ENCODE measurements at places on chromosomes 5 and 9. TPM values are rescaled to one million over a fixed set of nuclear protein-coding genes. Genes with fewer than 3 reads are reported as not detected.

The SGCD gene
- total RNA-seq = 2.6 TPM

- H3K27ac ChIP-seq = no peak overlapping the region
- no peaks in the 10 kb centered on the region for H3K27me3 ChIP-seq
- DNase-seq = no peak
- H3K36me3 ChIP-seq = no peaks in the 10 kb centered on the region
- H3K4me1 ChIP-seq = peaks cover 25% of the 10 kb centered on the region
- no peak overlapping the region for H3K4me3 ChIP-seq
Observed at GRCh38 chr9:88390371-88390990, 2.2 kb downstream of the SPIN1 start.

The ANKRD34B gene
- not detected for total RNA-seq

DNA sequence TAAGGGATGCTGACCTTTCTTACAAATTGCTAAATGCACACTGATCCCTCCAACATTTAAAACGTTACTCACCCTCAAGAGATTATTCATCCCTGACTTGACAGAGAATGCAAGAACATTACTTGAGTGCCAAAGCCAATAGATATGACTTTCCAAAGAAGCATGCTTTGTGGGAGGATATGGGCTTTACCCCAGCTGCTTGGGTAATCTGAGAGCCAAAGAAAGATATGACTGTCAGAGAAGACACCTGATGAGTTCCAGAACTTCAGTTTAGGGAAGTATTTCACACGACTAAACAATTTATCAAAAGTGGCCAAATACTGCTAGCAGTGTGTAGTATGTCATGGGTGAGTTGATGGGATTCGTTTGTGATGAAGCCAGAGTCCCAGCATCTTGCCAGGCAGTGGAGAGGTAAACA lies 7.4 kb upstream of the SPDL1 start:
- H3K4me3 ChIP-seq = no peak overlapping the region
- H3K36me3 ChIP-seq = no peaks in the 10 kb centered on the region
- no peak overlapping the region for H3K27ac ChIP-seq
- H3K27me3 ChIP-seq = no peaks in the 10 kb centered on the region
- no peak for DNase-seq
- H3K4me1 ChIP-seq = peaks cover 11% of the 10 kb centered on the region

- no peaks in the 10 kb centered on the region for H3K4me1 ChIP-seq
- H3K27me3 ChIP-seq = no peaks in the 10 kb centered on the region
- no peak overlapping the region for H3K4me3 ChIP-seq
Observed at GRCh38 chr5:141422742-141423291, 2.0 kb downstream of the PCDHGA11 start.

The IFNB1 gene
- total RNA-seq = not detected

DNA sequence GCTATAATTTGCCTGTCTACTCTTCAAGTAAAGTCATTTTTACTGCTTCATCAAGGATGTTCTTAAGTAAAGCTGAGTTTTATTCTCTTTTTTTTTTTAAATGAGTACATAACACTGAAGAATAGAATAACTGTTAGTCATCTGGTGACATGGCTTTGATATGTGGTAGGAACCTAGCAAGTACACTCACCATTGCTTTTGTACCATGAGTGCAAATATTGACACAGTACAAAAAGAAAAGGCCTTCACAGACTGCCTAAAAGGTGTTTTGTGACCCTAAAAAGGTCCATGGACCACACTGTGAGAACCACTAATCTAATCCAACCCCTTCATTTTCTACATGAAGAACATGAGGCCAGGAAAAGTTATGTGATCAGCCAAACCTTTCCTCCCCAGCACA lies 55.0 kb downstream of the ECPAS start:
- no peak for DNase-seq
- peaks cover 8% of the 10 kb centered on the region for H3K4me1 ChIP-seq
- no peaks in the 10 kb centered on the region for H3K27me3 ChIP-seq
- no peak overlapping the region for H3K4me3 ChIP-seq
- no peaks in the 10 kb centered on the region for H3K36me3 ChIP-seq

DNA sequence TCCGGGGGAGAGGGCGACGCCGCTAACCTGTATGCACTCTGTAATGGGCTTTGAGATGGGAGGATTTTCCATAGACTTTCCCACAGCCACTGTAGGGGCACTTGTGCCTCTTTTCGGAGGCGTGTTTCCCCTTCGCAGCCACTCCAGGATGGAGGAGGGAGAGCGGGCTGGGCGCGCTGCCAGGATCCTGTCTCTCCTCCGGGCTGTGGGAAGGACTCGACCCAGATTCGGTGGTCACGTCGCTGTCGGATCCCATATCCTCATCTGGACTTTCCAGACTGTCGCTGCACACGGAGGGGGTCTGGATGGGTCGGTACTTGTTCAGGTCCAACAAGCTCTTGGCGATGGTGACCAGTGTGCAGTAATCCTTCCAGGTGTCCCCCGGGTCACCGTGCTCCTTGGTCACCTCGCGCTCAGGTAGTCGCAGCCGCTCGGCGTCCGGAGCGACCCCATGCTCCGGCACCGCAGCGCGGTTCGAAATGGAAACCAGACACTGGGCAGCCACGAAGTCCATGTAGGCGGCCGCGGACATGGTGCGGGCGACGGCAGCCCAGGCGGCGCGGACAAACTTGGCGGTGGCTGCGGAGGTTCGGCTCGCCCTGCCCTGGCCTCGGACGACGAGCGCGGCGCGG lies 1.5 kb downstream of the KLF9 start:
- H3K4me1 ChIP-seq = peaks cover 53% of the 10 kb centered on the region
- DNase-seq = peak; percentile 91
- H3K4me3 ChIP-seq = peak overlapping the region; percentile 74
- H3K27me3 ChIP-seq = no peaks in the 10 kb centered on the region

The RORB gene
- 0.78 TPM for total RNA-seq

- no peaks in the 10 kb centered on the region for H3K4me1 ChIP-seq
- H3K27ac ChIP-seq = no peak overlapping the region
- H3K4me3 ChIP-seq = no peak overlapping the region
- no peak for DNase-seq
Observed at GRCh38 chr9:121778252-121779225, 127.1 kb downstream of the DAB2IP start.

- H3K27me3 ChIP-seq = no peaks in the 10 kb centered on the region
- peak overlapping the region; percentile 43 for H3K27ac ChIP-seq
- peak overlapping the region; percentile 91 for H3K4me3 ChIP-seq
- peaks cover 35% of the 10 kb centered on the region for H3K4me1 ChIP-seq
- peak; percentile 58 for DNase-seq
Observed at GRCh38 chr5:61333321-61333953, 1.4 kb downstream of the ZSWIM6 start.

The DDX4 gene
- total RNA-seq = not detected

DNA sequence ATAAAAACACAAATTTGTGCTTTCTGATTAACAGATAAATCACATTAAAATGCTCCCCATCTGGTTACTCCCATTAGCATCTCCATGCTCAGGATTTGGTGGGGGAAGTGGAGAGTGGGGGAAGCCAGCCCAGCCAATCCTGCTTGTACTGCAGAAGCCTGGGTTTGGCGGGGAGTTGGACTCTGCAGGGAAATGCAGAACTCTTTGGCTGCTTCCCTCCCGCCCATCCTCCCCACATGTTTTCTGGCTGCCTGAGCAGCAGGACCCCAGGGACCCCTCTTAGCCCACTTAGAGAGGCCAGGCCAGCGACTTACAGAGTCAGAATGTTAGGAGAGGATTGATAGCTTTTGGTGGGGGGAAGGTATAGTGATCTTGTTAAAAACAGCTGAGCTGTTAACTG lies 59.5 kb upstream of the FOXI1 start:
- no peaks in the 10 kb centered on the region for H3K4me1 ChIP-seq
- no peaks in the 10 kb centered on the region for H3K27me3 ChIP-seq
- no peak overlapping the region for H3K27ac ChIP-seq
- no peaks in the 10 kb centered on the region for H3K36me3 ChIP-seq
- no peak for DNase-seq

The TNC gene
- 1.6 TPM for total RNA-seq

The PCDHA10 gene
- total RNA-seq = 6.6 TPM

- no peak for DNase-seq
- peak overlapping the region; percentile 99 for H3K27ac ChIP-seq
- no peak overlapping the region for H3K4me3 ChIP-seq
Observed at GRCh38 chr5:172897481-172898217, 61.6 kb upstream of the RPL26L1 start.

- no peak overlapping the region for H3K27ac ChIP-seq
- no peaks in the 10 kb centered on the region for H3K36me3 ChIP-seq
- H3K4me1 ChIP-seq = no peaks in the 10 kb centered on the region
Observed at GRCh38 chr5:10977011-10977410, 216.0 kb upstream of the DAP start.

DNA sequence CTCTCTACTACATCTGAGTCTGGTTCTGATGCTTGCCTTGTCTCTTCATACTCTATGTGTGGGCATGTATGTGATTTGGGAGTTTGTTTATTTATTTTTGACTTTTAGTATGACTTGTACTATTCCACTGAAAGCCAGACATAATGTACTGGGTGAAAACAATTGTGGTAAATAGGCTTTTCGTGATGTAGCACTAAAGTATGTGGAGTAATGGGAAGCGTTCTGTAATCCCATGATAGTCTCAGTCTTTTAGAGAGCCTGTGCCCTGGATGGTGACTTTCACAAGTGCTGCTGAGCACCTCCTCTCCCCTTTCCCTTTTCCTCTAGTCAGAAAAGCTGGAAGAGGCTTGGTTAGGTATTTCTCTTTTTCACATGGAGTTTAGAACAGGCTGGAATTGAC lies 85.8 kb upstream of the S1PR3 start:
- no peak overlapping the region for H3K27ac ChIP-seq
- no peaks in the 10 kb centered on the region for H3K4me1 ChIP-seq
- no peak overlapping the region for H3K4me3 ChIP-seq
- DNase-seq = no peak
- no peaks in the 10 kb centered on the region for H3K36me3 ChIP-seq

DNA sequence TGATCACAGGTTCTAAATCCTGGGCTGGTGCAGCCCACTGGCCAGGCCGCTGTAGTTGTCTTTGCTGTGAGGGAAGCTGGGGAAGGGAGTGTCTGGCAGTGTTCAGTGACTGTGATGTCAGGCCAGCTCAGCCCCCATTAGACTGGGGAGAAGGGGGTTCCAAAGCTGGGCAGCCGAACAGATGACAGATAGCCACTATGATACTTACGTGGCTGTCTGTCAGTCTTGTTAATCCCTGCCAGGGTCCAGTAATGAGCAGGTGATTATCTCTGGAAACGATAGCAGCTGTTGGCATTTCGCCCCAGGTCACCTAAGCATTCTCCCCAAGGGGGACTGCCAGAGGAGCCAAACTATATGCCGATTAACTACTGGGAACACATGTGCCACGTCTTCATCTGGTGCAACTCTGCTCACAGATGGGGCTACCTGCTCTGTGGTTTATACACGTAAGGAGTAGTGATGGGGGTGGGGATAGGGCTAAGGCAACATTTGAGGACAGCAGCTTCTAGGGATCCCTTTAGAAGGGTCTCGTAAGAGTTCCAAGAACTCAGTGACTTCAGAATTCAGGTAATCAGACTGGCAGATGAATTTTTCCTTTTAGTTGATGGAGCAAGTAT lies 396.3 kb downstream of the KDM4C start:
- H3K4me1 ChIP-seq = peaks cover 18% of the 10 kb centered on the region
- H3K27ac ChIP-seq = no peak overlapping the region
- DNase-seq = no peak
- H3K36me3 ChIP-seq = no peaks in the 10 kb centered on the region

GRCh38 chr5:80554646-80555045 lies 15.4 kb downstream of the ANKRD34B start:
- H3K27me3 ChIP-seq = no peaks in the 10 kb centered on the region
- DNase-seq = no peak
- no peak overlapping the region for H3K4me3 ChIP-seq
- H3K27ac ChIP-seq = no peak overlapping the region
- no peaks in the 10 kb centered on the region for H3K4me1 ChIP-seq
- no peaks in the 10 kb centered on the region for H3K36me3 ChIP-seq

GRCh38 chr9:87039809-87040392 lies 92.6 kb upstream of the GAS1 start:
- H3K4me3 ChIP-seq = no peak overlapping the region
- no peak overlapping the region for H3K27ac ChIP-seq
- no peaks in the 10 kb centered on the region for H3K27me3 ChIP-seq
- DNase-seq = no peak
- no peaks in the 10 kb centered on the region for H3K36me3 ChIP-seq

The AFAP1L1 gene
- 5.9 TPM for total RNA-seq

- H3K27ac ChIP-seq = no peak overlapping the region
- no peak overlapping the region for H3K4me3 ChIP-seq
- no peak for DNase-seq
- no peaks in the 10 kb centered on the region for H3K4me1 ChIP-seq
- no peaks in the 10 kb centered on the region for H3K36me3 ChIP-seq
Observed at GRCh38 chr5:8340739-8341344, 471.9 kb downstream of the MTRR start.

The TXNDC8 gene
- not detected for total RNA-seq

The RNF208 gene
- 14.5 TPM for total RNA-seq
